ENCODE measurements at places on chromosomes 12 and 14. TPM values are rescaled to one million over a fixed set of nuclear protein-coding genes. Genes with fewer than 3 reads are reported as not detected.
A peak's percentile ranks its signal among the peaks of the same experiment; 100 is the strongest.

DNA sequence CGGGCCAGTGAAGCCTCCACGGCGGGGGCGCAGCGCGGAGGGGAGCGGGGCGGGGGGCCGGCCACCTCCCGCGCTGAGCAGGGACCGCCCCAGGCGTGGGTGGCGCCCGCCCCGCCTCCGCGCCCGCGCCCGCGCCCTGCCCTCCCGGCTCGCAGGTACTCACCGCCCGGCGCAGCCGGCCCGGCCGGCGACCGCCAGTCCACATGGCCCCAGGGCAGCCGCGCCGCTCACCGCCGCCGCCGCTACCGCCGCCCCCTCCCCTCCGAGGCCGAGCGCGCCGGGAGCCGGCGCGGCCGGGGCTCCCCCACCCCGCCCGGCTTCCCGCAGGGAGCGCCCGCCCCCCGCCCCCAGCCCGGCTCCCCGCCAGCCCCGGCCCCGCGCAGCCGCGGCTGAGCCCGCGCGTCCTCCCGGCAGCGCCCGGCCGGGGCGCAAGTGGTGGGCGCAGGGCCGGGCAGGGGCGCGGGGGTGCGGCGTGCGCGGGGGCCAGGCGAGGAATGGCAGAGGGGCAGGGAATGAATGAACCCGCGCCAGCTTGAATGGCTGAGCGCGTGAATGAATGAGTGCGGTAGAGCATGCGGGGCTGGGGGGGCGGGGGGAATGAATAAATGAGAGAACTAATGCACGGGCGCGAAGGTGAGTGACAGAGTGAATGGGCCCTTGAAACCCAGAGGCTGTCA lies at the start of gene BEGAIN:
TSS of gene BEGAIN (minus strand) at position 332 of the 677 bp plus-strand sequence. CDS start at position 205, 127 bp downstream.
- no peak for DNase-seq

- DNase-seq: no peak
Observed at GRCh38 chr12:69534389-69534822, 50.9 kb upstream of the CCT2 start.

DNA sequence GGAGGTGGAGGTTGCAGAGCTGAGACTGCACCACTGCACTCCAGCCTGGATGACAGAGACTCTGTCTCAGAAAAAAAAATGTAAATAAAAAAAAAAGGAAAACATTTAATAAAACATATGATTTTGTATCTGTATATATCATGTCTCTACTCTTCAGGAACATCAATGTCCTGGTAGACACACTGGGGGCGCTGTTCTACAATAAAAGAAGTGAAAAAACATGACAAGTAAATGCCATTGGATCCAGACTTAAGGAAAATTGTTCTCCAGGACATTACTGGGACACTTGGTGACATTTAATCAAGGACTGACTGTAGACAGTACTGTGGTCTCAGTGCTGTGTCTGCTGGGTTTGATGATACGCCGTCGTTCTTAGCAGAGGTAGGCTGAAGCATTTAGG lies 15.5 kb upstream of the KLC1 start:
- no peak for DNase-seq

GRCh38 chr12:92432724-92433441 lies 269.9 kb upstream of the PLEKHG7 start:
- no peak for DNase-seq

- no peak for DNase-seq
Observed at GRCh38 chr12:94149781-94150239, 1.4 kb downstream of the PLXNC1 start.

DNA sequence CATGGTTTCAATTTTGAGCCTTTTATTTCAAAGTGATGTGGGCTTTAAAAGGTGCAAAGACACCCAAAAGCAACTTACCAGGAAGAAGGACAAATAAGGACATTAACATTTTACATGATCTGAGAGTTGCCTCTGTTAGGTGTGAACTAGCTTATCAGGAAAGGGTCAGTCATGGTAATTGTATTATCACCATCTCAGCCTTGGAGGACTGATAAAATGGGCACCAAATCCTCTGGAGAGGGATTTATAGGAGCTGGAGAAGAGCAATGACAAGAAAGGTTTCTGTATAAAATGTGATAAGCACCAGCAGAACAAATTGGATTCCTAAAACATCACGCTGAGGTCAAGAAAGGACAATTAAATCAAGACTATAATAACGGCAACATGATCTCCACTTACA lies 217.7 kb upstream of the PRICKLE1 start:
- DNase-seq: no peak

DNA sequence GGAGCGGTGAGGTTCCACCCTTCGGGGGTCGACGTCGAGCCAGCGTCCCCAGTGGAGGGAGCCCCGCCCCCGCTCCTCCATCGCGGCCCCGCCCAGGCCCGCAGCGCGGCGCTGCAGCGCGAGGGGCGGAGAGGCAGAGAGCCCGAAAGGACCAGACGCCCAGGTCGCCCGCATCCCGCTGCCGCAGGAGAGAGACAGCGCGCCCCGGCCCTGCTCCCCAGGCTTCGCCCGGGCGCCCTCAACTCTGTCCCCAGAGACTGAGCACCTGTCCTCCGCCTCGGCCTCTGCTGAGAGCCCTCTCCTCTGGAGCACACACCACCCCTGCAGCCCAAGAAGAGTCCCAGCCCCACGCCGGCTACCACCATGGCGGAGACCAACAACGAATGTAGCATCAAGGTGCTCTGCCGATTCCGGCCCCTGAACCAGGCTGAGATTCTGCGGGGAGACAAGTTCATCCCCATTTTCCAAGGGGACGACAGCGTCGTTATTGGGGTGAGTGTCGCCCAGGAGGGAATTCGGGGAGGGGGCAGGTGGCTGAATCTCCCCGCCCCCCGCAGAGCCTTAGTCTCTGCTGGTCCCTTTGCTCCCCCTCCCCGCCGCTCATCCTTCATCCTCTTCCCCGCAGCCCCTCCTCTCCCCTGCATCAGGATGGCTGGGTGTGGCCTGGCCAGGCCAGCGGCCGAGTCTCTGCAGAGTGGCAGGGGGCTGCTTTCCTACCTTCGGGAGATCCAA lies at the start of gene KIF5A:
TSS of gene KIF5A (plus strand) at position 136 of the 732 bp plus-strand sequence. CDS start at position 364, 228 bp downstream.
- peak; percentile 41 for DNase-seq

- no peak for DNase-seq
Observed at GRCh38 chr14:66041582-66041981, 444.6 kb upstream of the CCDC196 start.

- DNase-seq: no peak
Observed at GRCh38 chr14:65303190-65303898, 109.2 kb upstream of the FUT8 start.

The CNTN1 gene
- not detected for total RNA-seq

All from CD8-positive, alpha-beta T cell (primary cell).